ENCODE measurements at places on chromosomes 1 and 21.

DNA sequence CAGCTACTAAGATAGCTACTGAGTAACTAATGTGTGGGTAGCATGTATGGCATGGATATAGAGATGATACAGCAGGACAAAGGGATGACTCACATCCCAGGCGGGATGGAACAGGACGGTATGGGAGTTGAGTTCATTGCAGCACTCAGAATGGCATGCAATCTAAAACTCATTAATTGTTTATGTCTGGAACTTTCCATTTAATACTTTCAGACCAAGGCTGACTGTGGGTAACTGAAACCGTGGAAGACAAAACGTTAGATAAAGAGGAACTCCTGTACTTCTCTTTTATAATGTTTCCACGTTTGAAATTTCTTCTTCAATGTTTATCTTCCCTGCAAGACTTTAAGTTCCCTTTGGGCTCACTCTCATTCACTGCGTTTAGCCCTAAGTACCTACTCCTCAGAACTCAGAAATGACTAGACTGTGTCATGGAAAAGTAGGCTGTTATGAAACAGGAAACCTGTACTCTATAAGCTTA lies 151.9 kb downstream of the MAGI3 start:
- DNase-seq: no peak

GRCh38 chr21:43850728-43851295 lies 14.2 kb upstream of the AGPAT3 start:
- DNase-seq: no peak

GRCh38 chr1:112906150-112906698 lies 49.8 kb downstream of the SLC16A1 start:
- no peak for DNase-seq

- no peak for DNase-seq
Observed at GRCh38 chr1:211017075-211017718, 116.8 kb downstream of the KCNH1 start.

- DNase-seq: no peak
Observed at GRCh38 chr1:9061252-9061960, 8.0 kb downstream of the SLC2A5 start.

DNA sequence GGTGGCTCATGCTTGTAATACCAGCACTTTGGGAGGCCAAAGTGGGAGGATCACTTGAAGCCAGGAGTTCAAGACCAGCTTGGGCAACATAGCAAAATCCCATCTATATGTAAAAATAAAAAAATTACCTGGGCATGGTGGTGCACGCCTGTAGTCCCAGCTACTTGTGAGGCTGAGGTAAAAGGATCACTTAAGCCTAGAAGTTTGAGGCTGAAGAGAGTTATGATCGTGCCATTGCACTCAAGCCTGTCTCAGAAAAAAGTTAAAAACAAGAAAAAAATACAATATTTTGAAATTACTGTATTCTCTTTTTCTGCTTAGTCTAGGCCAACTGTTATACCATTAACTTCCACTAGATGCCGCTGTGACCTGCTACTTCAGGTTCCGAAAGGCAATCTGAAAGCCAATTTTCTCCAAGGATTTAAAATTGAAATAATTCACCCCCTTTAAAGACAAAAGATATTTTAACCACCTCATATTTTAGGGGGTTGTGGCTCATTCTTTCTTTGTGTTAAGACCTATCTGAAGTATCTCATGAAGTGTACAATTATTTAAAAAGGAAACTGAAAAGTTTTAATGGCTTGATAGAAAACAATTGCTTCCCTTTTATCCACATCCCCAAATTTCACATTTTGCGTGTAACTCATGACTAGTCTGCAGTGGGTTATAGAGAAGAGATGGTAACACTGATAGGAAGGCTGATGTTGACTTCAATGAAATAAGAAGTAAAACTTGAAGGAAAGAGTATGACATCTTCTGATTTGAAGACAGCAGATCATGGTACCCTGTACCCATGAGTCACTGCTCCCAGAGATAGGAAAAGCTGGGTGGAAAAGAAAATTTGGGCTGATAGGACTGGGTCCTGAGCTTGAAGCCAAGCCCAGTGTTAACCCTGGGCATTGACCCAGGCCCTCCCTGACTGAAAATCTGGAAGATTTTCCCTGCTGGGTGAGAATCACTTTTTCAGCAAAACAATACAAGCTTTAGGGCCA lies 24.4 kb upstream of the CLDN14 start:
- DNase-seq: peak; percentile 3

DNA sequence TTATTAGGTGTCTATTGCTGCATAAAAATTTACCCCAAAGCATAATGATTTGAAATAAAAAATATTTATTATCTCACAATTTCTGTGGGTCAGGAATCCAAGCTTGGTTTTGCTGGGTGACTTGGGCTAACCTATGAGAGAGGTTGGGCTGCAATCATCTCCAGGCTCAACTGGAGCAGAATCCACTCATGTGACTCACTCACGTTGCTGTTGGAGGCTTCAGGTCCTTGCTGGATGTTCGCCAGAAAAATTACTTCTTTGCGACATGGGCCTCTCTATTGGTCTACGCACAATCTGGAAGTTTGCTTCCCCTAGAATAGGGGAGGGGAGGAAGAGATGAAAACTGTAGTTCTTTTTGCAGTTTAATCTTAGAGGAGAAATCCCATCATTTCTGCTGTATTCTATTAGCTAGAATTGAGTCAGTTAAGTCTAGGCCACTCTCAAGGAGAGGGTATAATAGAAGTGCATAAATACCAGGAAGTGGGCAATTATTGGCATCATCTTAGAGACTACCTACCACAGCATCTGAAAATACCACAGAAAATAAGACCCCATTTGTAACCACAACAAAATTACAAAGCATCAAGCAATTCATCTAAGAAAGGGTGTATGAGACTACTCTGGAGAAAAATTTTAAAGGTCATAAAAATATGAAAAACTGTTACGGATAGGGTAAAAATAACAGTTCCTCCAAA lies 5.7 kb upstream of the FASLG start:
- DNase-seq: no peak

DNA sequence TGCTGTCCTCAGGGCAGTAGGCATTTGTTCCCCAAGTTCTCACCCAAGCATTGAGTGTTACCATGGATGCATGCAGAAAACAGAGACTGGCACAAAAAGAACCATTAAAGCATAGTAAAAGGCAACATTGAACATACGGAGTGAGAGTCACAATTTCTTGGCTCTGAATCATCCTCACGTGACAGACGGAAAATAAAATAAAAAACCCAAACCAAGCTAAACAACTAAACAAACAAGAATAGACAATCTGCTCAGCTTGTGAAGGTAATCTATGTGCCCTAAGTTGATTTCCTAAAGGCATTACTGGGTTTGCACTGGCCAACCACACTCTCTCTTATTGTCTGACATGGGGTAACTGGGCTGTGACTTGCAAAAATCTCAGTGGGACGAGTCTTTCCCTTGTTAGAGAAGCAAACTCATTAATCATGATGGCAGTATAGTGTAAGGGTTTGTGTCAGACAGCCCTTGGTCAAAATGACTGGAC lies 306.0 kb downstream of the ASTN1 start:
- peak; percentile 34 for DNase-seq

DNA sequence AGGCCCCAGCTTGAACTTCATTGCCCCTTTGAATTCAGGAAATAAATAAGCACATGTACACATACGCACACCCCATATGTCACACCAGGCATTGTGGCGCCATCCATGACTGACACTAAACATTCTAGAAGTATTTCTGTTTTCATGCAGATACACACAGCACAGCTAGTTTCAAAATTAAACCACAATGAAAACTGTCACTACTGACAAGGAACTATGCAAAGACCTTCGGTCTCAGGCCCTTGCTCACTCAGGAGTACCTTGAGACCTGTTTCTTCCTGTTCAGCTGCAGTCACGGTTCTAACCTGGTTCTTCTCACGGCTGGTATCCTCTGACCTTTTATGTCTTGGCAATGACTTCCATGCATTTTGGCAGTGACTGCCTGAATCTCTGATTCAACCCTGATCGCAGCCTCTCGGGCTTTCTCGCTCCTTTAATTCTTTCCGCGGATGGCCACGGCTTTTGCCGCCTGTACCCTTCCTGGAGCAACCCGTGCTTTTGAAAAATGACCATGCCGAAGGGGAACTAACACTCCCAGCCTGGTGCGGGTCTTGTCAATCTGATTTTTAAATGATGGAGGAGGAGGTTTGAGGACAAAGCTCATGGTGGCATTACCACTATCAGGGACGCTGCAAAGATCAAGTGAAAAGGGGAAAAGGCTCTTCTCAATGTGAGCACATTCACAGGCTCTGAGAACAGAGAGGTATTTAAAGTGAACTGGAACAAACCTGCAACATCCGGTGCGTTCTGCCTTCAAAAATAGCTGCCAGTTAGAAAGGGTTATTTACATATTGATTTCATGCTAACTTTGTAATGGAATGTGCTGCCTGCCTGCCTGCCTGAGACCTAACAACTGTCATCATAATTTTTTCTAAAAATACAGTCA lies 384.6 kb downstream of the RRAGC start:
- no peak for DNase-seq

DNA sequence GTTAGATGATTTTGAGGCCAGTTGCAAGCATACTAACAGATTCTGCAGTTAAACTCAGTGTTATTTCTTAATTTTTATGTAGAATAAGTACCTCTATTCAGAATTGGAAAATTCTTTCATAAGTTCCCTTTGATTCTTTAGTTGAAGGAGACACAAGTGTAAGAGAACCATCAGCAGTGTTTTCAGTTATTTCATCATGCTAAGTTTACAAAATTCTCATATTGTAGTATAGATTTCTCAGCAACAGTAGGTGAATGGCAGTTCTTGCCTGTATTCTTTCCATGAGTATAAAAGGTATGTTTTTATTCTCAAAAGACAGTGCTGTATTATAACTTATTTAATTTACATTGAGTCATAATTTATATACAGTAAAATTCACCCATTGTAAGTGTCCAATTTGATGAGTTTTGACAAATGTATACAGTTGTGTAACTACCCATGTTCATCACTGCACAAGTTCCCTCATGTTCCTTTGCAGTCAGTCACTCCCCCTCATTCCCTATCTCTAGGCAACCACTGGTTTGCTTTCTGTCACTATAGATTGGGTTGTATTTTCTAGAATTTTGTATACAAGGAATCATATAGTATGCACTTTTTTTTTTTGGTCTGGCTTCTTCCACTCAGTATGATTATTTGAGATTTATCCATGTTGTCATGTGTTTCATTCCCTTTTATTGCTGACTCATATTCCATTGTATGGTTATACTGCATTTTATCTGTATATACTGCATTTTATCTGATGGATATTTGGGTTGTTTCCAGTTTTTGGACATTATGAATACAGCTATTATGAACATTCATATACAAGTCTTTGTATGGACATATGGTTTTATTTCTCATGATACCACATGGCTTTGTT lies 3.9 kb downstream of the RPS6KC1 start:
- DNase-seq: no peak

DNA sequence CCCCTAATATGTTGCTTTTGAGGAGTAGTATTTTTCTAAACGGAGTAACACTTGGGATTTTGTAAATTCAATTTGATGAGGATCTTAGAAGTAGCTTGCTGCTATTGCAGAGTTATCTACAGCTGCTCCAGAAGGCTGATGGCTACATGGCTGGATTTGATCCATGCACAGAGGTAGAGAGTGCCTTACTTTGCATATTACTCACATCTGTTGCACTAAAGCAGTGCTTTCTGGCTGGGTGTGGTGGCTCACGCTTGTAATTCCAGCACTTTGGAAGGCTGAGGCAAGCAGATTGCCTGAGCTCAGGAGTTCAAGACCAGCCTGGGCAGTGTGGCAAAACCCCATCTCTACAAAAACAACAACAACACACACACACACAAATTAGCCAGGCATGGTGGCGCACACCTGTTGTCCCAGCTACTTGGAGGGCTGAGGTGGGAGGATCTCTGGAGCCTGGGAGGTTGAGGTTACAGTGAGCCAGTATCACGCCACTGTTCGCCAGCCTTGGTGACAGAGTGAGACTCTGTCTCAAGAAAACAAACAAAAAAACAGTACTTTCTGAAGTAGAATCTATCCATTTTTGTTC lies 24.6 kb downstream of the RALGPS2 start:
- no peak for DNase-seq

DNA sequence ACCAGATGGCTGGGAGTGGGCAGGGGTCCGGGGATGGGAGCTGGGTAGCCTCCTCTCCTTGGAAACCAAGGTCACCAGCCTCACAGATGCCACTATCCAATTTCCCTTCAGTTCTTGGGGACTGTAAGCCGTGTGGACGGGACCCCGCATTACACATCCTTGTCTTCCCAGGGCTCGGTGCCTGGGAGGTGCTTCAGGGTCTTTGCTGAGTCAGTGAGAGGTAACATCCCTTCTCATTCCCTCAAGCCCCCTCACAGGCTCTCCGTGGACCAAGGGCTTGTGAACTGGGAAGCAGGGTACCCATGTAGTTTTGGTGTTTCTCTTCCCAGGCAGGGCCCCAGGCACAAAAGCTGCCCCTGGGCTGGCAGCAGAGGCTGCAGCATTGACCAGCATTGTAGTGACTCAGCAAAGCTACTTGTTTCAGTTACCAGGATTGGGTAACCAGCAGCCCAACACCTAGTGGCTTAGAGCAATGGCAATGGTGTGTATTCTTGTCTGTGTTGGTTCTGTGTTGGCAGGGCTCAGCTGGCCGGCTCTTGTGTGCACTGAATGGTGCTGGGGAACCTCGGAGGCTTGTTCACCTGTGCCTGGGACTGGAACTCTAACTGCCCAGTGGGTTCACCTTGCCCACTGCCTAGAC lies 24.6 kb upstream of the PCBP3 start:
- DNase-seq: no peak

DNA sequence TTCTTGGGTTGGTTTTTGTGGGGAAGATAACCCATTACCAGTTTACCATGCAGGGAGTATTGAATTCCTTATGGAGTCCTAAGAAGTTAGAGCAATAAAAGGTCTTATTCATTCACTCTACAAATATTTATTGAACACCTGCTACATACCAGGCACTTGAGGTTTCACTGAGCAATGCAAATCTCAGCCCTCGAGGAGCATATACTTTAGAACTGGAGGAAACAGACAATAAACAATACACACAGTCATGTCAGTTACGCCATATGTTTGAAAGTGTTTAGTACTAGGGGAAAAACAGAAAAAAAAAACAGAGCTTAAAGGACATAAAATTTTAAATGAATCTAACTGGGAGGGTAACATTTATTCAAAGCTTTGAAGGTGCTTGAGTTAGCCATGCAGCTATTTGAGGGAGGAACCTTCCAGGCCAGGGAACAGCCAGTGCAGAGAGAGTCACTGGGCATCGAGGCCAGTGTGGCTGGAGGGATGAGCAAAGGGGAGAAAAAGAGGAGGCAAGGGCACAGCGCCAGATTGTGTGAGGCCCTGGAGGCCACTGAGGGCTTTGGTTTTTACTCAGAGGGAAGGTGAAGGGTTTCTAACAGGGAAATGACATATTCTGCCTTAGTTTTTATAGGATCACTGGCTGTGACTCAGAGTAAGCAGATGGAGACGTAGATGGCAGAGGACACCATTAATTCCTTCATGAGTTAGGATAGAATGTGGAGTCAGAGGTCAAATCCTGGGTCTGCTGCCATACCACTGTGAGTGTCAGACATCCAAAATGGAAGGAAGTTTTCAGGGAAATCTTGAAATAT lies 32.7 kb downstream of the C1orf21 start:
- no peak for DNase-seq

- DNase-seq: no peak
Observed at GRCh38 chr1:158310623-158311022, 20.7 kb downstream of the CD1B start.

All from NCI-H2081 (cell line).